Right lobe of liver (tissue), 6 donors: ENCODE measurements at places on chromosomes 5 and 9.

- DNase-seq, result no peak
Measured at GRCh38 chr5:110050640-110051345, 361.1 kb downstream of the MAN2A1 start.

- DNase-seq, result no peak
Measured at GRCh38 chr5:17477573-17478265, 20.3 kb upstream of the TAF11L2 start.

GRCh38 chr5:98872674-98873073, 56.1 kb downstream of the CHD1 start:
- no peak for DNase-seq

GRCh38 chr9:135908754-135909204, 1.4 kb upstream of the CAMSAP1 start:
- DNase-seq, result no peak

DNA sequence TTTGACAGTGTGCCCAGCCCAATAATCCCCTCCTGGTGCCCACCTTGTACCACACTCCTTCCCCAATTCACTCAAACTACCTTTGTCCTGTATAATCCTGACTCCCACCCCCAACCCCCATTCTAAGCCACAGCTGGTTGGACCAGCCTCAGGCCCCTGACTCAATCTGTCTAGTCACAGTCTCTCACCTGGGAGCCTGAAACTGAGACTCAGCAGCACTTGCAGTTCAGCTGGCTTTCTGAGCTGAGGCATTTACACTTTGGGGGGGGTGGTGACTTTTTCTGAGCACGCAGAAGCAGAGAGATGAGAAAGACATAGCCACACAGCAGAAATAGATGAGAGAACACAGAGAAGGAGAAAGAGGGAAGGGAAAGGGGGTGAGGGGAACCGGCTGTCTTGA, 247.3 kb downstream of the MAN2A1 start:
- DNase-seq, result no peak

GRCh38 chr9:129237164-129237611, 59.1 kb upstream of the IER5L start:
- peak; percentile 16 for DNase-seq

- DNase-seq, result no peak
Measured at GRCh38 chr9:124266826-124267201, 9.1 kb downstream of the NEK6 start.

GRCh38 chr9:124663046-124663961, 107.8 kb downstream of the NR6A1 start:
- no peak for DNase-seq

- no peak for DNase-seq
Measured at GRCh38 chr9:99430301-99430700, 208.2 kb downstream of the SEC61B start.

- no peak for DNase-seq
Measured at GRCh38 chr5:42905827-42906226, 94.1 kb upstream of the SELENOP start.
